ENCODE measurements at places on chromosomes 6 and 20. TPM values are rescaled to one million over a fixed set of nuclear protein-coding genes. Genes with fewer than 3 reads are reported as not detected.

DNA sequence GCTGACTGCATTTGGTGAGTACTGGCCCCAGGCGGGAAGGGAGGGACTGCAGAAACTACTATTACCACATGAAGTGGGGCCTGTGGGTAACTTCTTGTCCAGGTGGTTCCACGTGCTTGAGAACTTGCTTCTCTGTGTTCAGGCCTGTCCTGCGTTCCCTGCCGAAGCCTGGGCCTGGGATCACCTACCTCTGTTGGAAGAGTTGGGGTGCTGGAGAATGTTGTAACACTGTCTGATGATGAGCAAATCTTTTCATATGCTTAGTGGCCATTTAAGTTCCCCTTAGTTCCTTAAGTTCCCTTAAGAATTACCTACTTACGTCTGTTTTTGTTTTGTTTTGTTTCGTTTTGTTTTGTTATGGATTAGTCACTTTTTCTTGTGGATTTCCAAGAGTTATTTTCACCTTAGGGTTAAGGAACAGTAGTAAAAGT is 154.4 kb downstream of the DTNBP1 start:
- no peak for DNase-seq

- no peak for DNase-seq
Observed at GRCh38 chr6:125989631-125990030, 3.3 kb downstream of the TRMT11 start.

Gene DDX43
- total RNA-seq: 0.09 TPM

Gene TUBB2B
- total RNA-seq: 1.5 TPM

Gene MOCS1
- total RNA-seq: 15.9 TPM

DNA sequence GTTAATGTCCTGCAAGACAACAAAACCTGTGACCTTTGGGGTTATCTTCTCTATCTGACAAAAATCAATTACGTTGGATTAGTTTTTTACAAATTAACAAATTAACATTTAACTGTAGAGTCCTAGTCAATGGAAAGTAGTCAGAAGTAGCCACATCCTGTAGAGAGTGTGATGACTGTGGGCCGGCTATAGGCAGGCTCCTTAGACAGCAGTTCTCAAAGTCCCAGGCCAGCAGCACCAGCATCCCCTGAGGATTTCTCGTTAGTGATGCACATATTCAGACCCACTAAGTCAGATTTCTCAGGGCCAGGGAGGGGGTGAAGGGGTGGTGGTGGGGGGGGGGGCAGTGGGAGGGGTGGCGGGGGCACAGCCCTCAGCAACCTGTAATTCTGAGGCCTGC is 37.2 kb downstream of the ZNF341 start:
- DNase-seq: no peak

Data from heart right ventricle (tissue), 16 donors.